Caudate nucleus (tissue), 63 donors: ENCODE measurements at places on chromosomes 3 and 15.

- DNase-seq, result no peak
These were observed 596.3 kb downstream of the AGBL1 start for GRCh38 chr15:86676002-86676401.

DNA sequence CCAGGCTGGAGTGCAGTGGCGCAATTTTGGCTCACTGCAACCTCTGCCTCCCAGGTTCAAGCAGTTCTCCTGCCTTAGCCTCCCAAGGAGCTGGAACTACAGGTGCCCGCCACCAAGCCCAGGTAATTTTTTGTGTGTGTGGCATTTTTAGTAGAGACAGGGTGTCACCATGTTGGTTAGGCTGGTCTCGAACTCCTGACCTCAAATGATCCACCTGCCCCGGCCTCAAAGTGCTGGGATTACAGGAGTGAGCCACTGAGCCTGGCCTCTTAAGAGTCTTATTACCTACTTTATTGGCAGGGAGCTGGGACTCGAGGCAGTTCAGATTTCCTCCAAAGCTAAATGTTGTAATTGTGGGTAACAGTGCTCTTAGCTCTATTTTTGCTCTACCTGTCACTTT is 16.4 kb downstream of the PXYLP1 start:
- no peak for DNase-seq

DNA sequence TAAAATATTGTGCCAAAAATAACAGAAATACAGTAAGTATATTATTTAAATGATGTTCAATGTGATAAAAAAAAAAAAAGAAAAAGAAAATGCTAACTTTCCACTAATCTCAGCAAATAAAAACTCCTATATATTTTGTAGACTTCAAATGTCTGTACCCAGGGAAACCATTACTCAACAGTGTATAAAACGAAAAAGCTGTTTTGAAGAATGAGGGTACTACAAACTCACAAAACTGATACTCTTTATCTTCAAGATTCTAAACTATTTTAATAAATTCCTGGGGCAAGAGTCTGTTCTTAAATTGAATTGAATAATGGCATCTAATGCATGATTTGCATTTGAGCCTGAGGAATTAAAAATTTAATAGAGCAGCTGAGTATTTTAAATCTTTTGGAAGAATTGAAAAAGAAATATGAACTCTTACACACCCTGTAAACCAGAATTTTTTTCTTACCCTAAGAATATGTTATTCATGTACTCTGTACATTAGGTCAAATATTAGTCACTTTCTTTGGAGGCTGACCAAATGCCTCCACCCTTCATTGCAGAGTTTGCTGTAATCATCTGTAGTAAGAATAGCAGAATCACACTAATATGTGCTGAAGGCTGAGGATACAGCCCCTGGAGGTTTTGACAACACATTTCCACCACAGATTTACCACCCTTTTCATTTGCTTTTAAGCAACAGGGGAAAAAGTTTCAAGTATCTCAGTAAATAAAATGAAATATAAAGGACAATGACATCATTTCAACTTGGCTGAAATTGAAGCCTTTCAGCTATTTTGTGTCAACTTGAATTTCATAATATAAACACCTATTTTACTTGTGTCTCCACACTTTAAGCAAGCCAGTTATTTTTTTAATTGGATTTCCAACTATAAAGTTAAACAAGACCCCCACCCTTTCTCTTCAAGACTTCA is 79.7 kb downstream of the FBN1 start:
- DNase-seq, result no peak

- DNase-seq, result no peak
These were observed 64.6 kb downstream of the ESYT3 start for GRCh38 chr3:138498991-138499390.

DNA sequence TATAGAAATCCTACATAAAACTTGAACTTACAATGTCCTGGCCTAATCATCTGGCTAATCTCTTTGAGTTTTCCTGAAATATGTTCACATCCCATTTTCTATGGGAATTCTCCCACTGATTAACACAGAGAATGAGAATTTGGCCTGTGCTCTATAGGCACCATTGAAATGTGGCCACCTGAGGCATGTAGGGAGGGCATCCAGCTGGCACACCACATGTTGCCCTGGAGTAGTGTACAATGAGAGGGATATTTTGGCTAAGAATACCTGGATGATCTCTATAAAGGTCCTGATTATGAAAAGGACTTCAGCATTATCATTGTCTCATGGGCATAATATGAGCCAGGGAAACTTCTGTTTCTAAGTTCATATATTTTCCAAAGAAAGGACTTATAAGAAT is 324.0 kb downstream of the ZBTB20 start:
- no peak for DNase-seq

- no peak for DNase-seq
These were observed 64.0 kb upstream of the PAQR5 start for GRCh38 chr15:69234676-69235075.

DNA sequence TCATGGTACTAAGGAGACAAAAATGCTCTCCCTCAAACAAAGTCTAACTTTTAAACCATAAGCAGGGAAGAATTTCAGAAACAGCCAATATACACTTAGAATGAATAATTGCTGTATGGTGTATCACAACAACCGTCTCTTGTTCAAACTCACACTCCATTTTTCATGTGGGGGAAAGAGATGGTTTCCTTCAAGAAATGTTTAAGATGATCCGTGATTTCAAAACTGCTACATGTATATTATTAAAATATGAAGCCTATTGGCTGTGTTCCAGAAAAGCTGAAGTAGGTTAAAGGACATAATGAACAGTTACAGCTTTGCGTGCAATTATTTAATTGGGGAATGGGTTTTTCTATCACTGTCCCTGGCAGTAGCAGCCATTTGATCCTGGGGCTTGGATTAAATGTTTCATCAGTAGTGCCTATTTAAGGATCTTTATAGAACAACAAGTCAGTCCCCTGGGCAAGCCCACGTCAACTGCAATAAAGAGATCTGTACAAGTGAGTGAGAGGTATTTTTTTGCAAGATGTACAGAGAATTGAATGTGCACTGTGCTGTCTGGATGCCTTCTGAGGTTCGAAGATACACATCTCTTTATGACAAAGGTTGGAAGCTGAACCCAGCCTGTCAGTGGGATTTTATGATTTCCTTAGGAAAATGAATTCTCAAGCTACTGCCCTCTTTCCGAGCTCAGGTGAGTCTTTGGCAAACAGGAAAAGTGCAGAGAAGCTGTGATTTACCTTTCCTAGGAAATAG is 337.2 kb upstream of the RARB start:
- DNase-seq, result no peak

- DNase-seq, result no peak
These were observed 119.4 kb downstream of the IQCH start for GRCh38 chr15:67373971-67374370.

- DNase-seq, result no peak
These were observed 3.6 kb upstream of the COL6A5 start for GRCh38 chr3:130341882-130342281.

DNA sequence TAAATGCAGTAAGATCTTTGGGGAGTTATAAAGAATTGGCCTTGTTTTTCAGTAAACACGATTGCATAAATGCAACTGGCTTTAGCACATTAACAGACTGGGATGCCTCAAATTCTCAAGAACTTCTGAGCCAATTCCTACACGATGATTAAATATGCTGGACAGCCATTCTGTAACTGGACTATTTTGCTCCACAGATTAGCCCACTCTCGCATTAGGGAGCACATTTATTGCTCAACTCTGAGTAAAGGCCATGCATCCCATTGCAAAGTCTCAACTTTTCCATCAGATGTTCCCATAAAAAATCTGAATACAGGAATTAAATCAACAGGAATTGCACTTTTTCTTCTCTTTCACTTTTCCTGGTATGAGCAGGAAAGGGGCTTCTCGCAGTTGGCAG is 66.7 kb upstream of the PRICKLE2 start:
- DNase-seq, result no peak
